ENCODE measurements at places on chromosomes 1 and 21.

- DNase-seq = no peak
- H3K36me3 ChIP-seq = peaks cover 13% of the 10 kb centered on the region
- H3K4me1 ChIP-seq = no peaks in the 10 kb centered on the region
Measured at GRCh38 chr1:208080396-208081286, 163.5 kb downstream of the PLXNA2 start.

GRCh38 chr1:26782521-26783212 is 5.1 kb upstream of the PIGV start:
- H3K4me3 ChIP-seq = no peak overlapping the region
- no peaks in the 10 kb centered on the region for H3K27me3 ChIP-seq
- no peak for DNase-seq
- peaks cover 25% of the 10 kb centered on the region for H3K4me1 ChIP-seq
- peak overlapping the region; percentile 20 for H3K27ac ChIP-seq
- peaks cover 43% of the 10 kb centered on the region for H3K36me3 ChIP-seq

- H3K27ac ChIP-seq = no peak overlapping the region
- no peaks in the 10 kb centered on the region for H3K27me3 ChIP-seq
- no peak overlapping the region for H3K4me3 ChIP-seq
- no peaks in the 10 kb centered on the region for H3K4me1 ChIP-seq
- H3K36me3 ChIP-seq = no peaks in the 10 kb centered on the region
- DNase-seq = no peak
Measured at GRCh38 chr1:44368471-44369151, 13.6 kb upstream of the ERI3 start.

DNA sequence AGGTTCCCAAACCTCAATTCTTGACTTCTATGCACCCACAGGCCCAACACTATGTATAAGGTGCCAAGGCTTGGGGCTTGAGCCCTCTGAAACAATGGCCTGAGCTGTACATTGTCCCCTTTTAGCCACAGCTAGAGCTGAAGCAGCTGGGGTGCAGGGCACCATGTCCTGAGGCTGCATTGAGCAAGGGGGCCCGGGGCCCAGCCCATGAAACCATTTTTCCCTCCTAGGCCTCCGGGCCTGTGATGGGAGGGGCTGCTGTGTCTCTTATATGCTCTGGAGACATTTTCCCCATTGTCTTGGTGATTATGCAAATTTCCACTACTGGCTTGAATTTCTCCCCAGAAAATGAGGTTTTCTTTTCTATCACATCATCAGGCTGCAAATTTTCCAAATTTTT is 155.5 kb downstream of the FASLG start:
- H3K4me3 ChIP-seq = no peak overlapping the region
- no peak overlapping the region for H3K27ac ChIP-seq
- no peaks in the 10 kb centered on the region for H3K36me3 ChIP-seq
- no peaks in the 10 kb centered on the region for H3K4me1 ChIP-seq
- no peak for DNase-seq

GRCh38 chr1:21721295-21721985 is 52.3 kb upstream of the RAP1GAP start:
- peaks cover 70% of the 10 kb centered on the region for H3K36me3 ChIP-seq
- no peaks in the 10 kb centered on the region for H3K27me3 ChIP-seq
- no peak overlapping the region for H3K27ac ChIP-seq

GRCh38 chr1:91018006-91018405 is 3.8 kb downstream of the ZNF644 start:
- no peaks in the 10 kb centered on the region for H3K36me3 ChIP-seq
- DNase-seq = no peak
- H3K4me1 ChIP-seq = peaks cover 11% of the 10 kb centered on the region
- H3K4me3 ChIP-seq = no peak overlapping the region

GRCh38 chr1:247266053-247266452 is 10.2 kb downstream of the VN1R5 start:
- no peak overlapping the region for H3K4me3 ChIP-seq
- DNase-seq = no peak
- H3K36me3 ChIP-seq = no peaks in the 10 kb centered on the region
- H3K27me3 ChIP-seq = no peaks in the 10 kb centered on the region

DNA sequence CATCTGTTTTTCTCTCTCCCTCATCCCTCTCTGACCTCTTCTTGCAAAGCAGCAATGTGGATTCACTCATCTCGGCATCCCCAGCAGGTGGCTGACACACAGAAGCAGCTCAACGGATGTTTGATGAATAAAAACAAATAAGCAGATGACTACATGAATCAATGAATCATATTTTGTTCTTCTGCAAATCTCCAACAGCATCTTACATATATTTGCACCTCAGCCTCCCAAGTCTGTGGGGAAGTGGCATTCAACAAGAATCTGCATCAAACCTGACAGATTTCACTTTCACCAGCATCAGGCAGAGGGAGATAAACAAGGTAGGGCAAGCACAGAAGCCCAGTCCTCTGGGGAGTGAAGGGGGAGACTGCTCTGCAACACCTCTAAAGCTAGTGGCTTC is 34.0 kb downstream of the CAPN8 start:
- no peaks in the 10 kb centered on the region for H3K27me3 ChIP-seq
- no peaks in the 10 kb centered on the region for H3K36me3 ChIP-seq
- no peak for DNase-seq
- no peak overlapping the region for H3K4me3 ChIP-seq
- no peak overlapping the region for H3K27ac ChIP-seq

GRCh38 chr1:190479516-190479915 is 1.9 kb upstream of the BRINP3 start:
- H3K4me3 ChIP-seq = no peak overlapping the region
- no peak overlapping the region for H3K27ac ChIP-seq
- H3K4me1 ChIP-seq = no peaks in the 10 kb centered on the region

Measured in ascending aorta (tissue), 2 donors.